ENCODE measurements at places on chromosomes 5 and 9.
A peak's percentile ranks its signal among the peaks of the same experiment; 100 is the strongest.

DNA sequence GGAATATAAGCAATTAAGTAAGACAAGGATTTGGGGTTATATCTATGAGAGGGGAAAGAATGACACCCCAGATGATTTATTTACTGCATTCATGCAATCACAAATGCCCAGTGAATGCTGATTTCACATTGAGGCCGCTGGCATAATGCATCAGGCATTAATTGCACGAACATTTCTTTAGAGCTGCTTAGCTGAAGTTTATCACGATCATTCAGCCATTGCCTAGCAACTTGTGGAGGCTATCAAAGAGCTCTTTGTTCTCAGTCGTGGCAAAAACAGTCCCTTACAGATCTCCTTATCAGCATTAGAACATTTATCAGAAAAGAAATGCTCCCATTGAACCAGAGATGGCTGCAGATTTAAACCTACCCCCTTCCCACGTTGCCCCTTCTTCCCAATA, 88.7 kb upstream of the PRRC1 start:
- peak; percentile 11 for DNase-seq

DNA sequence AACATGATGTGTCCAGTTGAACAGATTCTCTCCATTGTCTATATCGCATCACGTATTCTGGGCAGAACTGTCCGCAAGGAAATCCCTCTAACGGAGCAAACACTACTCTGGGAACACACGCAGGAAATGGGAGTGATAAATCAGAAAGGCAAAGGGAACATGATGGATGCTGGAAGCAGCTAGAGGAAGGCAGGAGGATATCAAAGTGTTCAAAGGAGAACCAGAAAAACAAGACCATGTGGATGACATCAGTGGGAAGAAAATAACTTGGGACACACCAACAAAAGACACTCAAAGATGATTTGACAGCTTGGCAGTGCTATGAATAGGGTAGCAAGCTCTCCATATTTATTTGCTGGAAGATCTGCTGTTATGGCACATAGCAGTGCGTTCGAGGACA, 142.9 kb downstream of the PLK2 start:
- peak; percentile 58 for DNase-seq

- no peak for DNase-seq
Measured at GRCh38 chr5:14929293-14930065, 57.9 kb upstream of the ANKH start.

DNA sequence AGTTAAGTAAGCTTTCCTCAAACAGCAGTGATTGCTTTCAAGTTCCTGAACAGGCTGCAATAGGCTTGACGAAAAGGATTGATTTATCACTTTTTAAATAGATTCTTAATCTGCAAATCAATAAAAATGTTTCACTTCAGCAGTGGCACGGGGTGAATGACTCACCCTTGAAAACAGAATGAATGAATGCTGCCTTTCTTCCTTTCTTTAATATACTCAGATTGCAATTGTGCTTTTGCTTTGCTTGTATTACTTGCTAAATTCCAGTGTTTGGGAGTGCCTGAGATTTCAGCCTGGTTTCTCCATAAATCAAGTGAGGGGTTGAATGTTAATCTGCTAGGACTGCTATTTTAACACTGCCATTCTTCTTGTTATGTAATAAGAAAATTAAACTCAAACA, 1293.8 kb downstream of the PTPRD start:
- no peak for DNase-seq

Measured in fibroblast of pulmonary artery (primary cell).